ENCODE measurements at places on chromosomes 1 and 21.

- no peak for DNase-seq
Measured at GRCh38 chr1:6338695-6339094, 54.9 kb downstream of the ACOT7 start.

GRCh38 chr1:230220478-230220877 lies 153.4 kb downstream of the GALNT2 start:
- DNase-seq: no peak

GRCh38 chr1:6594977-6595740 lies 7.5 kb downstream of the KLHL21 start:
- no peak for DNase-seq

GRCh38 chr1:43979528-43980254 lies 681 bp downstream of the B4GALT2 start:
- DNase-seq: no peak

DNA sequence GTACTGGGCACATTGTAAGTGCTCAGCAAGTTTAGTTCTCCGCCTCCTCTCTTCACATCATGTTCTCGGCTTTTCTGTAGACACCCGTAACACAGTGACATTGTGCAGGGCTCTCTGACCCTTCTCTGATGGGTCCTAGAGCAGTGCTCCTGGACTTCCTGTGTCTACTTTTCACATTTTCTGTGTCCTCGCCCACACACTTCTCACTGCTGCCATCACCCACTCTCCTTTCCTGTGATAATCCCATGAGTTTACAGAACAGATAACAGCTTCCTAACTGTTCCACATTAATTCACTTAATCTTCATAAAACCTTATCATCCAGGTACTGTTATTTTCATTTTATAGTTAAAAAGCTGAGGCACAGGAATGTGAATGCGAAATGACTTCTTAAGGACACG lies 13.2 kb upstream of the DMRTA2 start:
- DNase-seq: no peak

DNA sequence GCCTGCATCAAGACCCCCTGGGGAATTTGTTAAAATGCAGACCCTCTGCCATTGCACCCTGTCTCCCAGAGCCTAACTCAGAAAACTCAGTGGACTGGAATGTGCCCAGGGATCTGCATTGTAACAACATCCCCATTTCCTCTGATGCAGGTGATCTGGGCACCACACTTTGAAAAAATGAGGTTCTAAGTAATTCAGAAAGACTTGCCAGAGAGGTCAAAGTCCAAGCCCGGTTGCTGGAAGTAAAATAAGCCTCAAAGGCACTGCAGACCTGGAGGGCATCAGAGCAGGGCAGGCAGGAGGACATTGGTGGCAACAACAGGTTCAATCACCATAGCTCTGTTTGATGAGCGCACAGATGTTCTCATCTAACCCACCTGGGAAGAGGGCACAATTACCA lies 90.7 kb downstream of the SYT2 start:
- no peak for DNase-seq

DNA sequence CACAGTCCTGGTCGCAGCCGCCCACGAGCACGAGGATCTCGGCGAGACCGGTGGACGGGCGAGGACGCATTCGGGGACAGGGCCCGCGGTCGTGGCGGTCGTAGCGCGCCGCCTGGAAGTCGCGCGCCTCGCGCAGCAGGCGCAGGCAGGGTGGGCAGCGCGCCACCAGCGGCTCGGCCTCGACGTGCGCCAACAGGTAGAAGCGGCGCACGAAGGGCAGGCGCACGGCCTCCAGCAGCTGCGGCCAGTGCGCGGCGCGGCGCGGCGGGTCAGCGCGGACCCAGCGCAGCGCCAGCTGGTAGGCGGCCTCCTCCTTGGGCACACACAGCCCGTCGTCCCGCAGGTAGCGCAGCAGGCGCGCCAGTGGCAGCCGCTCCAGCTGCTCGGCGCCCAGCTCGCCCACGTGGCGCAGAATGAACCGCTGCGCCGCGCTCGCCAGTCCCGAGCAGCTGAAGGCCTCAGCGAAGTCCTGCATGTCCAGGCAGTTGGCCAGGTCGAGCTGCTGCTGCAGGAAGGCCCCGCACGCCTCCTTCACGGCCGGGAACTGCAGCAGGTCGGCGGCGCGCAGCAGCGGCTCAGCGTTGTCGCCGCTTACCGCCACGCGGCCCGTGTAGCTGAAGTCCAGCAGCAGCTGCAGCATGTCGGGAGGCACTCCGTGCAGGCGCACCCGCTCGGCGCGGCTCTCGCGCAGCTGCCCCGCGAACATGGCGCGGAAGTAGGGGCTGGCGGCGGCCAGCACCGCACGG lies 573 bp downstream of the KLHL21 start:
- DNase-seq: no peak

Data from activated CD4-positive, CD25-positive, alpha-beta regulatory T cell (primary cell).